Substantia nigra (tissue), 51 donors: ENCODE measurements at places on chromosomes 2 and 18.

GRCh38 chr2:104606056-104606455 is 247.9 kb upstream of the POU3F3 start:
- no peak for DNase-seq

- DNase-seq: no peak
Observed at GRCh38 chr2:174600349-174600748, 2.7 kb upstream of the WIPF1 start.

GRCh38 chr2:120283649-120284048 is 31.0 kb downstream of the RALB start:
- DNase-seq: no peak

- DNase-seq: no peak
Observed at GRCh38 chr18:78743078-78743477, 236.5 kb upstream of the SALL3 start.

DNA sequence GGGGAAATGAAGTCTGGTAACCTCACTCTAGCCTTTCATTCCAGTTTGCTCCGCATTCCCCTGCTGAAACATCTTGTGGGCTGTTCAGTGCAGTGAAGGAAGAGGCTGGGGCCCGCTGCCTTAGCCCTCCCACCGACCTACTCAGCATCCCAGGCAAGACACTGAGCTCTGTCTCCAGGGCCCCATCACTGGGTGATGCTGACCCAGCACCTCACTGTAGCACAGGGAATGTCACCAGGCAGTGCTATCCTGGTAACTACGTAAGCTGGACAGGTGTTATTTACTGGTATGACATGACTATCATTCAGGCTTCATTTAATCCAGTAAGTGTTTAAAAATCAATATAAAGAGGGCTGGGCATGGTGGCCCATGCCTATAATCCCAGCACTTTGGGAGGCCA is 101.0 kb upstream of the NFU1 start:
- DNase-seq: no peak

DNA sequence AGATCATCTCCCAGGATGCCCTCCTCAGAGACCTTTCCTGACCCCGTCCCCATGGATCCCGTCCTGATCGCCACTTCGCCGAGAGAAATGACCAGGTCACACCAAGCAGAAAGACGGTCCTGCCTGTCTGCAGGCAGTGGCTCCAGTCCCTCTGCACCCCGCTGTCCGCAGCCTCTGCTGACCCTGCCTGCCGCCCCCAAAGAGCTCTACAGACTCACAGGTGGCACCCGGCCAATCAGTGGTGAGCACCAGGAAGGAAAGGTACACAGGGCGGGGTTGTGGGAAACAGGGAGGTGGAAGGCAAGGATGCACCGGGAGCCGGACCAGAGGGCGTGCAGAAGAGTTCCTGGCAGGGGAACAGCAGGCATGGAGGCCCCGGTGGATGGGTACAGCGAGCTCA is 94.8 kb downstream of the NDUFA10 start:
- no peak for DNase-seq

DNA sequence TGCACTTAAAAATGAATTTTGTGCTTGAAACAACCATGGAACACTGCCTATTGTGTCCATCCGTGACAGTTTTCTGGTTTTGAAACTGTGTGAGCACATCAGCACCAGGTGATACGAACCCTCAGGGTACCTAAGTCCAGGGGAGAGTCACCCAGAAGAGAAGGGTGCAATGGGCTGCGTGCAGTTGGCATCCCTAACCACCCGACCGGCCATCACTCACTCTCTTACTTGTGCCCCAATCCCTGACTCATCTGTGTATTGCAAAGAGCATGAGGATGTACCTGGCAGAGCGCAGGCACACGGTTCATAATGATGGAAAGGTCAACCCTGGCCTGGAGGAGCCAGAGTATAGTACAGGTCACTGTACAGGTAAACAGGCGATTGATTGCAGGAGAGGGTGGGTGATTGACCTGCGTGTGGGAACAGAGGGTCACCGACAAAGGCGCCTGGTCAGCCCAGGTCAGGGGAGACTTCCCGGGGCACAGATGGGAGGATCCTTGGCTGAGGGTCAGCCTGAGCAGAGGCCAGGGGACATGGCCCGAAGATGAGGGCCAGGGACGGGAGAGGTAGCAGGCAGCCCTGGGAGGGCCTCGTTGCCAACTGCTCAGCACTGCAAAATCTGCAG is 160.3 kb downstream of the SEPTIN10 start:
- no peak for DNase-seq

DNA sequence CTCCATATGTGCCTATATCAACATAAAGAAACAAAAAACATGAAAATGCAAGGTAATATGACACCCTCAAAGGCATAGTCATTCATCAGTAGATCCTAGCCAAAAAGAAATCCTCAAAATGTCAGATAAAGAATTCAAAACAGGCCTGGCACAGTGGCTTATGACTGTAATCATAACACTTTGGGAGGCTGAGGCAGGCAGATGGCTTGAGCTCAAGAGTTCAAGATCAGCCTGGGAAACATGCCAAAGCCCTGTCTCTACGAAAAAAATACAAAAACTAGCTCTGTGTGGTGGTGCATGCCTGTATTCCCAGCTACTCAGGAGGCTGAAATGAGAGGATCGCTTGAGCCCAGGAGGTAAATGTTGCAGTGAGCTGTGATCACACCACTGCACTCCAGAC is 284.6 kb upstream of the KLHL29 start:
- DNase-seq: no peak

- no peak for DNase-seq
Observed at GRCh38 chr2:45770811-45771210, 119.3 kb downstream of the PRKCE start.

DNA sequence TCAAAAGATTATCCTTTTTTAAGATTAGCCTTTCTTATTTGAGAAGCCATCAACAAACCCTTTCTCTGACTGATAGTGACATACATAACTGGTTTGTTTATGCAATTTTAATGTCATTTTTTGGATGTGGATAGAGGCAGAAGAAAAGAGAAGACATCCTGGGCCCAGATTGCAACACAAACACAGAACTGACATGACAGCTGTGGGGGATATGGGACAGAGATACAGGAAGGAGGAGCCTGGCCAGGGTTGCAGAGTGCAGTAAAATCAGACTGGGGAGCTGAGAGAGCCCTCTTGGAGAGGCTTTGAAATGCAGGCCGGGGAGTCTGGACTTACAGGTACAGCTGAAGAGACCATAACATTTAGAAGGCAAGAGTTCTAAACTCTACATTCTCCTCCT is 65.1 kb downstream of the SIGLEC15 start:
- DNase-seq: no peak

- DNase-seq: no peak
Observed at GRCh38 chr2:8612734-8613179, 69.1 kb upstream of the ID2 start.

- no peak for DNase-seq
Observed at GRCh38 chr2:100451734-100452133, 18.5 kb upstream of the NMS start.

DNA sequence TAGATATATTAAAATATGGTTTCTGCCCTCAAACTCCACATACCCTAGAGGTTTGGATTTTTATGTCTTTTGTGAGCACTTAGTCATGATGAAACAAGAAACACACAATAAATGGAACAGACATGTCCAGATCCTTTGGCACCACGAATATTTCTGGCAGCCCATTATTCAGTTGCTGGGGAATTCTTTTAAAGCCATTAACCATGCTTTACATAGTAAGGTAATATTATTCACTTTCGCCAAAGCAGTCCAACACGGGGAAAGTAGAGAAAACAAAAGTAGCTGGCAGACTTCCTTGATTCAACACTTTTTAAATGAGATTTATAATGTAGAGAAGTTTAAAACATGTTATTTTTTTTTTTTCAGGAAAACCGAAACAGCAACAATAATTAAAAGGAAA is 235.4 kb downstream of the PIEZO2 start:
- DNase-seq: no peak

DNA sequence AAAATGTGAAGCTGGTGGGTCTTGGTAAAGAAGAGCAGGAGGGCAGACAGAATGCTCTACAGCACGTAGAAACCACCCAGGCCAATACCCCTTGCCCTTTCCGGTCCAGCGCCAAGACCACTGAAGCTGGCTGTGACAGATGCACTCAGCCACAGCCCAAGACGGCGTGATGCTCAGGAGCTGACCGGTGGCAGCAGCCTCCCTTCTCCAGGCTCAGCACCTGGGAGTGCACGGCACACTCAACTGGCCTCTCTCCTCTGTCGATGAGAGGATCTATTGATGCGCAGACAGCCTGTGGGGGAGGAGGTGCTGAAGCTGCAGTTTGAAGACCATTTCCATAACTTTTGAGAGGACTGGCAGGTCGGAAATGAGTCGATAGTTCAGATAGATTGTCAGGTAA is 141.0 kb upstream of the MYT1L start:
- DNase-seq: no peak

DNA sequence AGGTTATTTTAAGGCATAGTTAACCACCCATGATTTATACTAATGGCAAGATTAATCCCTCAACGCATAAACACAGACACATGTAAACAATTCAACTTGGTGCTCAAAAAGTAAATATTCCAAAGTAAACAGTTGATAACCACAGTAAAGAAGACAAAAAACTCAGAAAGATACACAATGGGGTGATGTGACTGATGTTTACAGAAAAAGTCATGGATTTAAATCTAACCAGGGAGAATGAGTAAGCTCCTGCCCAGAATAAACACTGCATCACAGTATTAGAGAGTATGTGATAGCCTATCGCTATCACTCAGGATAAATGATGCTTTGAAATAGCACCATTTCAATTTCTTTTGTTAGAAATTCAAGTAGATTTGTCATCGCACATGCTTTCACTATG is 49.3 kb downstream of the HIBCH start:
- DNase-seq: no peak

- DNase-seq: no peak
Observed at GRCh38 chr2:64492821-64493220, 31.3 kb upstream of the AFTPH start.

GRCh38 chr18:67379981-67380380 is 136.5 kb downstream of the DSEL start:
- DNase-seq: no peak

- no peak for DNase-seq
Observed at GRCh38 chr2:229660951-229661350, 53.4 kb downstream of the DNER start.

- no peak for DNase-seq
Observed at GRCh38 chr2:214380681-214381080, 30.2 kb upstream of the VWC2L start.

GRCh38 chr2:241890524-241891235 is 21.2 kb downstream of the RTP5 start:
- no peak for DNase-seq

- DNase-seq: no peak
Observed at GRCh38 chr2:170991398-170992182, 62.5 kb downstream of the GORASP2 start.

GRCh38 chr2:88627856-88628570 is 749 bp upstream of the EIF2AK3 start:
- DNase-seq: peak; percentile 75

DNA sequence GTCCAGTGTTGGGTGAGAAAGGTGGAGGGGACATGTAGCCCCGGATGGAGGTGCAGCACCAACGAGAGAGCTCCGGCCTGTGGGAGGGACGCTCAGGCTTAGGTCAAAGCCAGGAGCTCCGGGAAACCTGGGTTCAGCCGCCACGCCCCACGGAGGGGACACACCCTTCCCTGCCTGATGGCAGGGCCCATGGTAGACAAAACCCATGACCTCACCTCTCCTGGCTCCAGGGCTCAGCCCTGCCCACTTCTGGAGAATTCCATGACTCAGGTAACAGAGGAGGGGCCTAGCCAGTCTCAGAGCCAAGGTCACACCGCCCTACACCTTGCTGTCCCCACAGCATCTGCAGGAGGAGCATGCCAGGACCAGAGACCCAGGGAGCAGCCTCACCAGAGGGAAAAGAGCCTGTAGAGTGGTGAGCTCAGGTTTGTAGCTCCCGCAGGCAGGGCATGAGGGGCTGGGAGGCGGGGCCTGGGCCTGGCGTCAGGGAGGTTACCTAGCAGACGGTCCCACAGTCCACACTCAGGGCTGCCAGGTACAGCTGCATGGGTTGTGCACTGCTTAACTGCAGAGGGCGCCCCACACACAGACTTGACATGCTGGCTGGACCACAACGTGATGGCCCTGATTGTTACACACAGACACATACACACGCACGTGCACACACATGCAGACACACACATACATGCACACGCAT is 70.8 kb upstream of the SMAD7 start:
- DNase-seq: no peak

- no peak for DNase-seq
Observed at GRCh38 chr18:44893966-44894365, 213.3 kb downstream of the SETBP1 start.

DNA sequence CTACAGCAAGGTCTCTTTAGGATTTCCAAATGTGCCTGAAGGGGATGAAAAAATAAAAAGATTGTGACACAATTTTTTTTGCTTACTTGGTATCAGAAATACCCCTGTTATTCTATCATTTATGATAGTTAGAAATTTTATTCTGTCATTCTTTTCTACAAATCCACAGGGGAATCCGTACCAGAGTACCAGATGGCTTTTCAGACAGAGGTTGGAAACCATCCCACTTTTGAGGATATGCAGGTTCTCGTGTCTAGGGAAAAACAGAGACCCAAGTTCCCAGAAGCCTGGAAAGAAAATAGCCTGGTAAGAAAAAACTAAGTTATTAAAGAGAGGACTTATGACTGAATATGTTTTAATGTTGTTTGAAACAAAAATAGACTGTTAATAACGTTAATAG is 92.6 kb upstream of the FAM117B start:
- no peak for DNase-seq

- DNase-seq: no peak
Observed at GRCh38 chr2:112157472-112157871, 19.3 kb downstream of the FBLN7 start.

DNA sequence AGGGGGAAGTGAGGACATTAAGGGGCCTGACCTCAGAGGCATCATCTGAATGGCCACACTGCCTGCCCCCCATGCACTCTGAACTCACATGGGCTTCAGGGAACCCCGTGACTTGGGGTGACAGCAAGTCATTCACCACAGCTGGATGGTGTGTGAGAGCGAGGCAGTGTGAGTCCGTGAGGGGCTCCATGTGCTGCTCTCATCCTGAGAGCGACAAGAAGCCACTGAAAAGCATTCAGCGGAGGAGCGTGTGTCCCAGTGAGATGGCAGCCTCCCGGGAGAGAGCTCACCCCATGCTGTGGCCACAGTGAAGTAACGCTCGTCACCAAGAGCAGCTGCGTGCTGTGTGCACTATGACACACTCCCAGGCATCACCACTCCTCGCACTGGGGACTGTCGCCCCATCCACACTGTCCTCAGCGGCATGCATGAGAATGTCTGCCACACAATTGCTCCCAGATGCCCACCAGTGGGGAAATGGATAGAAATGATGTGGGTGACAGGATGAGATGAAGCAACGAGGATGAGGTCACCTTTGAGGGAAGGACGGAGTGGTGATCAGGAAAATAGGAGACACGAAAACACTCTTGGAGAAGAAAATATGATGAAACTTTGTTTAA is 213.0 kb upstream of the RAB6C start:
- DNase-seq: no peak

- DNase-seq: no peak
Observed at GRCh38 chr18:57696271-57696670, 74.6 kb upstream of the NARS1 start.

DNA sequence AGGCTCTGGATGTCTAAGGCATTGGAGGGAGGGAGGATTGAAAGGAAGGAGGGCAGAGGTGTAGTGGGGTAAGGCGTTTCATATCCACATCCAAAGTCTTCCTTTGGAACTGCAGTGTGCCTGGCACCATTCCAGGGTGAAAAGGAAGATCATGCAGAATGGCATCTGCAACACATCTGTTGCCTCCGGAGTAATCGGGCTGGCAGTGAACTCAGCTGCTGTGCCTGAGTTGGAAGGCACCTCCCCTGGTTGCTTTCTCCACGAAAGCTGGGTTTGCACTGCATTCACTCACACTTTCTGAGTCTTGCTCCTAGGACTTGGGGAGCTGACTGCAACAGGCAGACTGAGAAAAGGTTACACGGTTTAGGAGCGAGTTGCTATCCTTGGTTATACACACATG is 30.3 kb upstream of the SEC11C start:
- DNase-seq: no peak
